ENCODE measurements at places on chromosomes 3 and 15.

DNA sequence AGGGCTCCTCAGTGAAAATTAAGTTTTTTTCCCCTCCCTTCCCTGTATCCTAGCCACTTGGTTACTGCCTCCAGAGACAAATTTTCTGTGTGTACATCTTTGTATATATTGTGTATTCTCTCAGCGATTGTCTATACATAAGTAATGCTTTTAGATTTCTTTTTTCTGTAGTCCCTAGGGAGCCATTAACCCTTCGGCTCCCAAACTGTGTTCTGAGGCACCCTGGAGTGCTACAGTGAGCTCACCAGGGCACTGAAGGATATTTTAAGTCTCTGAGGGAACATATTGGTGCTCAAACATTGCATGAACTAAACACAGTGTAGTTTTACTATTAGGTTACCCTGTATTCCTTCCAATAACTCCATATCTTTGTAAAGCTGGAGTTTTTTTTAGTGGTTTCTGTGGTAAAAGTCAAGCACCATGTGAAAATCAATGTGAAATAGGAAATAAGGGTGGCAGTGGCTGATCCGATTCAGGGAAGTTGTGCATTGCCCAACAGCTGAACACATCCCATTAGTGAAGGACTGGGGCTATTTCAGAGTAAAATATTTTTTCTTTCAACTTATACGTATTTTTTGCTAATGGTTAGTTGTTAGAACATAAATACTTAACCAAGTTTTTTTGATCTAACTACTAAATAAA, 43.0 kb downstream of the USP13 start:
- no peak for DNase-seq

- no peak for DNase-seq
Measured at GRCh38 chr3:194277104-194277785, 73.9 kb downstream of the CPN2 start.

DNA sequence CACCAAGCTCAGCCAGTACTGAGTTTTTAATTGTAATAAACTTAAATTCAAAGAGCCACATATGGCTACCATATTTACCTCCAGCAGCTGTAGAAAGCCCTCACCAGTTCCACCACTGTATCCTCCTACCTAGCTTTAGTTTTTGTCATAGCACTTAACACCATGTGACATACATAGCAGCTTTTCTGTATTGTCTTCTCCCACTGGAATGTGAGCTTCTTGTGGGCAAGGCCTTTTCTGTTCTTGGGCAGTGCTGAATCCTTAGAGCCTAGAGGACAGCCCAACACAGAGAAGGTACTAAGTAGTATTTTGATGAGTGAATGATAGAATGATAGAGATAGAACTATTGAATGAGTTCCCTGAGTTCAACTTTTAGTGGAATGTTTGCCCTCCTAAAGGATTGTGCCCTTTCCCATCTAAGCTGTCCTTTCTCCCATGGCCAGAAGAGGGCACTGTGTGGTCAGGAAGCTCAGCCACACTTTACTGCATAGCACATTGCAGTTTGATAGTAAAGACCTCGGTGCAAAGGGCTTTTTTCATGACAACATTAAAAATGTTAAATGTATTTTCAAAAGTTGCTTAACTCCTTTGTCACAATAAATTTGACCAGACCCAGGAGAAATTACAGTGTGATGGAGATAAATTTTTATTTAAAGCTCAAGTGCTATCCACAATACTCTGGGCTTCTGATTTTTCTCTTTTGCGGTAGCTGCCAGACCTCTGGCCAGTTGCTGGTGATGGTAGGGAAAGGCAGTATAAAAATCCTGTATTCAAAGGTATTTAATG, 115.8 kb downstream of the GHSR start:
- peak; percentile 32 for DNase-seq

- no peak for DNase-seq
Measured at GRCh38 chr3:128372707-128373533, 93.8 kb downstream of the DNAJB8 start.

- DNase-seq = no peak
Measured at GRCh38 chr3:49271047-49271446, 6.0 kb downstream of the C3orf62 start.

DNA sequence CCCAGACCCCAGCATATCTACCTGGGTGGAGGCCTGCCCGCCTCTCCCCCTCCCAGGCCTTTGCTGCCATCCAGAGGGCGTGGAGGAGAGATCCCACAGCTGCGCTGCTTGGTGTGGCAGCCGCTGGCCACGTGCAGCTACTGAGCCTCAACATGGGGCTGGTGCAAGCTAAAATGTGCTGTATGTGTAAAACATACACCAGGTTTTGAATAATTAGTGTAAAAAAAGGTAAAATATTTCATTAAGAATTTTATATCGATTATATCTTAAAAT, 95.8 kb downstream of the SEC22A start:
- DNase-seq = no peak

DNA sequence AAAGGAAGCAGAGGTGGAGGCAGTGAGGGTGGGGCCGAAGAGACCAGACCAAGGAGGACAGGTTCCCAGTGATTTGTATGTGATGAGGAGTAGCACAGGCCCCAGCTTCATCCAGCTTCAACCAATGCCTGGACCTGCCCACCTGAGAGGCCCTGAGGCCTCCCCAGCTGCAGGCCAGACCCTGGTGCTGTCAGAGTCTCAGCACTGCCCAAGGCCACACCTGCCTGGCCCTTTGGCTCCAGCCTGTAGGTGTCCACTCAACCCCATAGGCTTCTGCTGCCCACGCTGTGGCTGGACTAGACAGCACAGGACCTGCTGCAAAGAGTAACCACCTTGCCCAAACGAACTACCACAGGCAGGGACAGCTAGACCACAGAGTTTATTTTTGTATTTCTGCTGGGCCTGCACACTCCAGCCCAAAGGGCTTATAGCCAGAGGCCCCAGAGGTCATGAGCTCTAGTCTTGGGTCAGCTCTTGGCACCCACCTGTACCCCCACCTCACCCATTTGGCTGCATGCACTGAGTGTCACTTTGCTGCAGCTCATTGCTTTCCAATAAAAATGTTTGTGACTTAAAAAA, 81.9 kb upstream of the CDV3 start:
- no peak for DNase-seq

GRCh38 chr3:170499562-170500156, 81.0 kb downstream of the CLDN11 start:
- DNase-seq = peak; percentile 17

DNA sequence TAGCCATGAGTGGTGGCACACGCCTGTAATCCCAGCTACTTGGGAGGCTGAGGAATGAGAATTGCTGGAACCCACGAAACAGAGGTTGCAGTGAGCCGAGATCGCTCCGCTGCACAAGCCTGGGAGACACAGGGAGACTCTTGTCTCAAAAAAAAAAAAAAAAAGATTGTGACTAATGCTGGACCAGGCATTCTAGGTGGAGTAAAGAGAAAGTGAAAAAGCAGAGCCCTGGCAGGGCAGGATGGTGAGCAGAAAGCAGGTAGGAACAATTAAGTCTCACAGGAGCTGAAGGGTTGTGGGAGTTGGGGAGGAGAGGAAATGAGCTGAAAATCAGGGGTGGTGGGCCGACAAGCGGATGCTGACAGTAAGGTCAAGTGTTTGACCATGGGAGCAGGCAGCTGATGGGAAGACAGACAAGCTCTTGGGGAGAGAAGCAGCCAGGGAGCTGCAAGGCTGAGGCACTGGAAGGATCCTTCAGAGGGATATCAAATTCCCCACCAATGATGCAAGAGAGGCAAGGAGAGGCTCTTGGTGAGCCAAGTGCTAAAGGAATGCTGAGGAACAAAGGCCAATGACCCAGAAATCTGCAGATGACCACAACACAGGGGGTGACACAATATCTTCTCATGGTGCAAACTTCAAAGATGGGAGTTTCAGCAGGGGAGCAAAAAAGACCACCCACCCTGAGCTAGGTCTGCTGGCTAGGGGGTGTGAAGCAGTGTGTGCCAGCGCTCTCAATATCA, 251.1 kb downstream of the ULK4 start:
- DNase-seq = no peak
